Neural crest cell (in vitro differentiated cells): ENCODE measurements at places on chromosomes 7 and 10.

- DNase-seq = no peak
These were observed 145.2 kb upstream of the KLF14 start for GRCh38 chr7:130879191-130879590.

- no peak for DNase-seq
These were observed 674 bp downstream of the MRPS24 start for GRCh38 chr7:43868681-43869005.

GRCh38 chr7:138739859-138740258 lies 38.7 kb upstream of the SVOPL start:
- no peak for DNase-seq

DNA sequence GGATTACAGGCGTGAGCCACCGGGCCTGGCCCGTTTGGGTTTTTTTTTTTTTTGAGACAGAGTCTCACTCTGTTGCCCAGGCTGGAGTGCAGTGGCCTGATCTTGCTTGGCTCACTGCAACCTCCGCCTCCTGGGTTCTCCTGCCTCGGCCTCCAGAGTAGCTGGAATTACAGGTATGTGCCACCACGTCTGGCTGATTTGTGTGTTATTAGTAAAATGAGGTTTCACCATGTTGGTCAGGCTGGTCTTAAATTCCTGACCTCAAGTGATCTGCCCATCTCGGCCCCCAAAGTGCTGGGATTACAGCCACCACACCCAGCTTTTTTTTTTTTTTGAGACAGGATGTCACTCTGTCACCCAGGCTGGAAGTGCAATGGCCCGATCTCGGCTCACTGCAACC lies 5.9 kb upstream of the BAIAP2L1 start:
- DNase-seq = no peak

DNA sequence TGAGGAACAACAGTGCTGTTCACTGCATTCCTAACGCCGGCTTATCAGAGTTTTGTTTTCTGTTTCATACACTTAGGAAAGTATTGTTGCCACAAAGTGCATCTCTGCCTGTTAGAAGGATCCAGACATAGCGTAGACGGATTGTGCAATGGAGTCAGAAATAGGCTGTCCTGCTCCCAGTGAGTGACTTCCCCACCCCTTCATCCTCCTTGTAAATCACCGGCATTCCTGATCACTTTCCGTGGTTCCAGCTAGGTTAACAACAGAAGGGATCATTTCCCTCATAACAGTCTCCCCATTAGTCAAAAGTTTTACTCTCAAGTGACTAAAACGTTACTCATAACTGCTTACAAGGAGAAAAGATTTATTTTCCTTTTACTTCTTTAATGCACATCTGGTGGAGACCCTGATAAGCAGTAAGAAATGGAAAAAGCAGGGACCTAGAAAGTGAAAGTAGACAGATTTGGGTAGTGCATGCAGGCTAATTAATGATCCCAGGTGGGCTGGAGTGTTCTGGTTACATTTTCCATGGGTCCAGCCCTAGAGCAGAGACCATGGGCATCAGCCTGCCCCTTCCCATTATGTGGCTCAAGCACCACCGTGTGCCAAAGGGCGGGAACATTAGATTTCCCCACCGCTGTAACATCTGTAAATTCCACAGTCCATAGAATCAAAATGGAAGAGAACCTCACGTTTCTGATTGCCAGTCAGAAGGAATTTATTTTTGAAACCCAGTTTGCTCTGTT lies 395.1 kb upstream of the GALNT17 start:
- DNase-seq = no peak

DNA sequence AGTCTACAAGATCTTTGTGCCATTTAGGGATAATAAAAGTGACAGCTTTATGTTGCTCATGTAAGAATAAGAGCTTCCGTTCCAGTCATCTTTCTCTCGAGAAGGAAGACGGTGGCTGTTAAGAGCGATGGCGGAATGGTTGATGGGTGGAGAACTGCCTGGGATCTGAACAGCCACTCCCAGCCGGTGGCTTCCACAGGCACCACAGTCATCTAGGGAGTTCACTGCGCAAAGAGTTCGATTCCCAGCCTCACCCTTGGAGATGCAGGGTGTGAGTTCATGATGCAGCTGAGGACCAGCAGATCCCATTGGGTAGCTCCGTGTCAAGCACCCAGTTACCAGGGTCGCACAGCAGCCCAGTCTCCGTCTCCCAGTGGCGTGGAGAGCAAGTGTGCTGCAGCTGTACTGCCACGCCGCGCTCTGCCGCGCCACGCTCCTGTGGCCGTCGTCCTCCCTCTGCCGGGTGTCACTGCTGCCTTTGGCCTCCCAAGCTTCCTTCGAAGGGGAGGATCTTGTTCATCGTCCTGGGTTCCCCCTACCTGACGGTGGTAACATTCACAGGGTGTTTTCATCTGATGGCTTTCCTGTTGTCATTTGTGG lies 7.8 kb downstream of the SUN1 start:
- DNase-seq = no peak

DNA sequence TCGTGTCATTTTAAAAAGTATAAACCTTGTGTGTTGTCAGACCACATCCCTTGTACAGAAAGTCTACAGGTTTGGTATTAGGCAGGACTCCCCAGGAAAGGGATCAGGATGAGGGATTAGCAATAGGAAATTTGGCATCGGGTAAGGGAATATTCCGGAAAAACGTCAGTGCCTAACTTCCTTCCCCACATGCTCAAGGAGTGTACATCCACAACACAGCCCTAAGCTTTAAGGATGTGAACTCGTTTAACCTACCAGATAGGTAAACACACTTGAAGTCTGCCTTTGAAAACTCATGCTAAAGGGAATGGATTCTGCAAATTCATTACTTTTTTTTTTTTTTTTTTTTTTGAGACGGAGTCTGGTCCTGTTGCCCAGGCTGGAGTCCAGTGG lies 194.9 kb downstream of the SKIDA1 start:
- DNase-seq = no peak
